IPS-NIHi11 (cell line): ENCODE measurements at places on chromosomes 7 and 10.

- DNase-seq = no peak
Observed at GRCh38 chr10:82817676-82818422, 942.9 kb downstream of the NRG3 start.

- no peak for DNase-seq
Observed at GRCh38 chr7:103867874-103868273, 121.6 kb downstream of the RELN start.

- DNase-seq = peak; percentile 78
Observed at GRCh38 chr10:86868353-86868752, 89.1 kb downstream of the MMRN2 start.

GRCh38 chr10:131845505-131846239 is 55.1 kb upstream of the PPP2R2D start:
- no peak for DNase-seq

DNA sequence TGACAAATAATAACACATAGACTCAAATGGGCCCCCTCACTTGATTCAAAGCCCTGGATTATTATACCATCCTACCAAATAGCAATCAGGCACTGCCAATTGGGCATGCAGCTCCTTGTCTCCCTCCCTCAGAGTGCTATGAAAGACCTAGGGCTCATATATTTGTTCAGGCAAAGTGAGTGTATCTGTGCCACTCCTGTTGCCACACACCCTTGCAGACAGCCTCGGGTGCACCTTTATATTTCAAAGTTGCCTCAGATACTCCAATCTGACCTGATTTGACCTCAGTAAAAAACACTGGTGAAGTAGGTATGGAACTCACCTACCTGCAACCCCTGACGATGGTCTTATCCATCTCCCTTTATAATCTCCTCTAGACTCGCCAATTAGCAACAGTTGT is 3.0 kb upstream of the NAMPT start:
- DNase-seq = no peak

GRCh38 chr10:25875556-25876165 is 58.4 kb upstream of the MYO3A start:
- peak; percentile 64 for DNase-seq

GRCh38 chr10:86390337-86391120 is 23.9 kb upstream of the GRID1 start:
- DNase-seq = no peak

- peak; percentile 19 for DNase-seq
Observed at GRCh38 chr10:74177140-74177677, 26.2 kb downstream of the ADK start.

DNA sequence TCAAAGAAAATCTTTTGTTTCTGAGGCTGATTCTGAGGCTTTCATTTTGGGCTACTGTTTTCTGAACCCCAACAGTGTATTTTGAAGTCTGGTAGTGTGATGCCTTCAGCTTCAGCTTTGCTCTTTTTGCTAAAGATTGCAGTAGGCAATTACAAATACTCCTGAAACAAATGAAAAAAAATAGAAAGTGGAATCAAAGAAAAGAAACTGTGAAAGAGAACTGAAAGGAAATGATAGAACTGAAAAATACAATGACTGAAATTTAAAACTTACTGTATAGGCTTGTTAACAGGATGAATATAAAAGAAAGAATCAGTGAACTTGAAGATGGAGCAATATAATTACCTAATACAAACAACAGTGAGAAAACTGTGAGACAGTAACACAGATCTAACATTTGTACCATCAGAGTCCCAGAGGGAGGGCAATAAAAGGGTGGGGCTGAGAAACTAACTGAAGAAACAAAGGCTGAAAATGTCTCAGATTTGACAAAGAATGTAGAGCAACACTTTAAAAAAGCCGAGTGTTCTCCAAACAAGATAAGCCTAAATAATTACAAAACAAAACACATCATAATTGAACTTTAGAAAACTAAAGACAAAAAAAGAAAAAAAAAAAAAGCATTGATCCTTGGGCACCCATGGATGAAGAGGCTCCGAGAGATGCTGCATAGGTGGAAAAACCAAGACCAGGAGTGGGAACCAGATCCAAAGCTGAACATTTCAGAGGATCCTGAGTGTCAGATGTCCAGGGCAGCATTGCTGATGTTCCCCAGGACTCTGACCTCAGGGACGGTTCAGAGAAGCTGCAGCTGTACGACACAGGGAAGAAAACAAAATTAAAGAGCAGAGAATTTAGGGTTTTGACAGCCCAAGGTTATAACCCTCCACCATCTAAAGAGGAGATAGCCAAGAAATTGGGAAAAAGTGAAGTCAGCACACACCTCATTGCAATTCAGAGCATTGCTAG is 223.2 kb upstream of the IGFBP3 start:
- no peak for DNase-seq

GRCh38 chr10:44102726-44103255 is 282.1 kb downstream of the CXCL12 start:
- no peak for DNase-seq

GRCh38 chr10:133307776-133308420 is 774 bp downstream of the TUBGCP2 start:
- DNase-seq = peak; percentile 73

DNA sequence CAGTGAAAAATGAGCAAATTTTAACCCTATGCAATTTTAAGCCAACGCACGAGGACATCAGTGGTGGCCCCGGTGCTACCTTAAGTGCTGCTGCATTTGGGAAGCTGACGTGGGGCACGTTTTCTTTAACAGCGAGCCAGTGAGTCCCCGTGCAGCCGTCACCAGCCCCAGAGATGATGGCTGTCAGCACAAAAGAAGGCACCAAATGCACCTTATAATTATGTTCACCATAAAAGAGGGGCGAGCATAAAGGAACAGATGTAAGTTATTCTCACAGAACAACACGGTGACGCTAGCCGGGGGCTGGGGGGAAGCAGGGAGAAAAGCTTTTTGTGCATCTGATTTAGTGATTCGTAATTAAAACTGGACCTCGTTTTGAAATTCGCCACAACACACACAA is 260.1 kb downstream of the DNAJB6 start:
- no peak for DNase-seq

DNA sequence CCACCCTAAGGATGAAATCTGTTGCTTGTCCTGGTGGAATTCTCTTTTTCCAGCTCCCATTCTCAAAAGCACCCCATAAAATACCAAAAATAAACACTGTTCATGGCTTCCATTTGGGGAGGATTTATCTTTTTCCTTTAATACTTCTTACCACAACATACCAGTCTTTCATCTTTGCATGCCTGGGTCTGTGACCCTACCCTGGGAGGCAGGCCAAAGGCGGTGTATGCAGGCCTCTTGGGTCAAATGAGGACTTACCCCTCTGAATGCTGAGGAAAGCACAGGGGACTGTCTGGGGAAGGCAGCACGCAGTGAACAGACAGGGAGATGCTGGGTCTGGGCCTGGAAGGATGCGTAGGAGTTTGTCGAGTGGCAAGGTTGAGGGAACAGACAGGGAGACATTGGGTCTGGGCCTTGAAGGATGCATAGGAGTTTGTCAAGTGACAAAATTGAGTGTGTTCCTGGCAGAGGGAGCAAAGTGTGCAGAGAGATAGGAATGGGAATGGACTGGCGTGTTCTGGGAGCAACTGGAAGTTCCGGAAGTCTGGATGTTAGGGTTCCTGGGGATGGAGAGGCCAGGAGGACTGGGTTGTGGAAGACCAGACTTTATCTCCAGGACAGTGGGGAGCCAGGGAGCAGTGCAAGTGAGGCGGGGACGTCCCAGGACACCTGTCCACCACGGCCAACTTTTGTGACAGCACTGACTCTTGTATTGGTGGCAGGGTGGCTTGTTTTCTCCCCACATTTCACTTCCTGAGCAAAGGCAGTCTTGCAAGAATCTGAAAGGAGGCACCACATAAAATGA is 40.8 kb downstream of the MYL10 start:
- DNase-seq = no peak

DNA sequence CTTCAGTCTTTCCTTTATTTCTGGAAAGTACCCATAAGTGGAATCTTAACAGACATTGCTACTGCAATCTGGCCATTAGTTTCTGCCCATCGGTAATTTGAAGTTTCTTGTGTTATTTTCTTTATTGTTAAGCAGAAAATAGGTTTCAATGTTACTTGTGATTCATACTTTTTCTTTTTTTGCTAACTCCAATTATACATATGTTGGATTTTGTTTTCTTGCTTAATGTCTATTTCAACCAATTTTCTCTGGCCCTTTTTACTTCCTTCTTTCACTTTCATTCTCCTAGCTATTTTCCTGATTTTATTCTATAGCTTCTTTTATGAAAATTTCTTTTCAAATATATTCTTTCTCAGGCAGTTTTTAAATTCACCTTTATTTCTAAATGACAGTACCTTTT is 457.4 kb downstream of the TCERG1L start:
- no peak for DNase-seq

DNA sequence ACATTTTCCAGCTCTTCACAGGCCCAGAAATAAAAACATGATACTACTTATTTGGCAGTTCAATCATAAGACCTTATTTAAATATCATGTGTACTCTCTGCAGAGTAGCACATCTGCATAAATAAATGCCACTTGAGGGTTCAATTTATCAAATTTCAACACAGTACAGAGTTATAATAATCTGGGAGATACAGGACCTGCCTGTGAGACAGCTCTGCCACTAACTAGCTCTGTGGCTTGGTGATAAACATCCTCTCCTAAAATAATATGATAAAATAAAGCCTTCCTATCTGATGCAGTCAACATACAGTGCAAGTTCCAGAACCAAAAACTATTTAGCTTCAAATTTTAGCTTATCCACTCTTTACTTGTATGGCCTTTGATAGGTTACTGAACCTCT is 90.9 kb upstream of the GATAD1 start:
- DNase-seq = no peak

- DNase-seq = no peak
Observed at GRCh38 chr7:12320987-12321647, 82.5 kb downstream of the VWDE start.

GRCh38 chr10:118042827-118043242 is 3.9 kb downstream of the RAB11FIP2 start:
- DNase-seq = no peak

DNA sequence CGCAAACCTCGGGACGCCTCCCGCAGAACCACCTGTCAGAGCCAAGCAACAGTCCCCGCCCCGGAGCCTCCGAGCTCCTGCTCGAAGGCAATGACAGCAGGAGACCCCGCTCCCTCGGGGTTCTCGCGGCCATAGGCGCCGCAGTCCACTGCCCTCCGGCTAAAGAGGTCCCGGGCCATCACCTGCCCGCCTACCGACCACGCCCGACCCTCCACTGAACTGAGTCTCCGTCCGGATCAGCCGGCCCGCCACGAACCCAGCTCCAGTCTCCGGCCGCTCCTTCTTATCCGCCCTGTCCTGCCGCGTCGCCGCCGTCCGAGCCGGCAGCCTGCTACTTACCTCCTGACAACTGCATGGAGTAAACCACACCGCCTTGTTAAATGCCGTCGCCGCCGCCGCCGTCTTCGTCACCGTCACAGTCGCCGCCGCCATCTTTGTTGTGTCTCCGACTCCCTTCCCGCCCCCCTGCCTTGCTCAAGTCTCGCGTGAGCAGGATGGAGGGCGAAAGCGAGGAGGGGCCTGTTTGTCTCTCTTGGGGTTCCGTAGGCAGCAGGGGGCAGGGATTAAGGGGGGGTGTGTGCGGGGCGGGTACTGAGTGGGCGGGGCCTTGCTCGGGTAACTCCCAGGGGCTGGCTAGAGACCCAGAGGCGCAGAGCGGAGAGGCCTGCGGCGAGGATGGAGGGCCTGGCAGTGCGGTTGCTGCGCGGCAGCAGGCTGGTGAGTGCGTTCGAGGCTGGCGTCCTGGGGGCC is at the start of the genes ACADSB and IKZF5:
Gene ACADSB, plus strand, starts transcription at position 652 of the 750 bp plus-strand sequence. Its CDS starts 24 bp downstream, at position 676.
Gene IKZF5, minus strand, starts transcription at position 441 of the 750 bp plus-strand sequence. CDS start 10,170 bp downstream, outside the sequence.
- peak; percentile 99 for DNase-seq

- peak; percentile 77 for DNase-seq
Observed at GRCh38 chr7:140003913-140004382, 58.8 kb downstream of the PARP12 start.

DNA sequence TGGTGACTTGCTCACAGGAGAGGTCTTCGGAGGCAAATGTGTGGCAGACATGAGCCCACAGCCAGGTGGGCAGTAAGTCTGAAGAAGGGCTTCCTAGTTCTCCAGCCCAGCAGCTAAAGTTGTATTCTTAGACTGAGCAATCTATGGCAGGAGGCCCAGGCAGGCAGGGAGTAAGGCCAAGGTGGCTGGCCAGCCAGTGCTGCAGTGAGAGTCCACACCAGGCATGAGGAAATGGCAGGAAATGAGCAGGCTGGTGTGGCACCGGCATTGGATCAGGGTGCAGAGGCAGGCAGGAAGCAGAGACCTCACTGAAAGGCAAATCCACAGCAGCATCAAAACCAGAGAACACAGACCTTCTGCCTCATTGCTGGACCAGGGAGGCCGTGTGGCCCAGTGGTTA is 84.6 kb upstream of the PDE1C start:
- DNase-seq = no peak

DNA sequence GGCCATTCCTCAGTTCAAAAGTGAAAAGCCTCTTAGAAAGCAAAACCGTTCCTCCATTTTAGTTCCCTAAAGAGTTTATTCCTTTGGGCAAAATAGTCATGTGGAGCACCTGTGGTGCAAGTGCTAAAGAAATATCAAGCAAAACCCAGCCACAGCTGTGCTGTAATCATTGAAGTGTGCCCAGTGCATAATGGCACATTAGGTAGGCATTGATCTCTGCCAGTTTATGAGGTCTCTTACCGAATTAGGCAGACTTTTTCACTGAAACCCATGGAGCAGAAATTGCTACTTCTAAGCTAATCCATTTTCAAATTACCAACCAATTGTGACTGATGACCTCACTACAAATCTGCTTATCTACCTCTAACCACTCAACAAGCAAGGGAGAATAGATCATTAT is 97.2 kb upstream of the SEMA3A start:
- peak; percentile 23 for DNase-seq

DNA sequence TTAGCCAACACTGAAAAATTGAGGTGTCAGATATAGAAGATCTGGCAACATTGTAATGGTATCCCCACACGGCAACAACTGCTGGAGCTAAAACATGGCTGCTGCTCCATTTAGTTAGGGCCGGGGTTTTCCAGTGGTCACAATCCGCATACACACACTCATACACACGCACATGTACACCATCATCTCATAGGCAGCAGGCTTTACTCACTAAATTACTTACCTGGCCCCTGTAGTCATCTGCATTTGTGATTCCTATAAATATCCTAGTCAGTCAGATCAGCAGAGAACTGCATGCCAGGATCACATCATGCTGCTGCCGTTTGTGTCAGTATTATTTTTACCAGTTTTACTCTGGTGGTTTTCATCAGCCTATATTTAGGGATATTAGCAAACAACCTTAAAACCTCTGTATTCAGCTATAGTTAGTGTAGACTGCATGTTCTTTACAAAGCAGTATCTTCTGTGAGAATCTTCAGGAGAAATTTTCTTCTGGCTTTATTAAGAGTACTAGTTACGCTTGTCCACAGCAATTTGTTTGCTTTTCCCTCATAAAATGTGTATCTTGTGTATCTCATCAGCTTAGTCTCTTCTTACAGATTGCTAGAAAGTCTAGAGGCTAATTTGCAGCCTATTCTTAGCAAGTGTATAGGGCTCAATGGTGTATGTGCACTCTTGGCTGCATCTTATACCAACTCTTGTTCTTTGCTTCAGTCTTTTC is 38.3 kb upstream of the PTPN12 start:
- no peak for DNase-seq

DNA sequence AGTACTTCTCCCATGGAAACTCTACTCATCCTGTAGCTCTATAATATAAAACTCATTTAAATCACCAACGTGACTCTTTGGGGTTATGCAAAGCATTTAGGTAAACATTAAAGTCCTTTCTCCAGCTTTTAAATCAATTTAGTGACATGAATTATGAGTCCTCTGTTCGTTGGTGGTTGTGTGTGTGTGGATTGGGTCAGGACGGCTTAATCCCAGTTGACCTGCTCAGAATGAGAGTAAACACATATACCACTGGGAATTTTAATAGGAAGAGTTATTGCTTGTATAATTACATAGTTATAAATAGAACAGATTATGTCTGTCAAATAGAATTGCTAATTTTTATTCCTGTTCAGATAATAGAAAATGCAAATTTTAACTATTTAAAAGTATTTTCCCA is 30.7 kb upstream of the ADCY1 start:
- DNase-seq = no peak
